Myocyte (in vitro differentiated cells): ENCODE measurements at places on chromosomes 1 and 21.

- DNase-seq: no peak
These were observed 98.2 kb downstream of the PTPN14 start for GRCh38 chr1:214453109-214453722.

- peak; percentile 2 for DNase-seq
These were observed 91.8 kb downstream of the CHD1L start for GRCh38 chr1:147334292-147334691.

GRCh38 chr1:13775916-13776315 lies 75.9 kb downstream of the PRDM2 start:
- no peak for DNase-seq

DNA sequence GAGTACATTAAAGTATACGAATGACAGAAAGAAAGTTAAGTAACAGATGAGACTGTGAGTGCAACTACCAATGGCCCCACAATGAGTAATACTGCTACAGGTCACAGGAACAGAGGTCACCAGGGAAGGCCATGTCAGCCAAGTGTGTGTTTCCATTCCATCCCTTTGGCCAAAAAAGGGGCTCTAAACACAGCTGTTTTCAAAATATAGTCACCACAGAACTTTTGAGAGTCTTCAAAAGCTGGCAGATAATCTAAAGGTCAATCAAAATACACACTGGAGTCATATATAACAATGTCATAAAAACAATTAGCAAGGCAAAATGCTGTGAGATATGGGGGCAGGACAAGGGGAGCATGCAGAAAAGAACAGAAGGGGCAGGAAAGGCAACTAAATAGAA lies 10.2 kb downstream of the USP24 start:
- DNase-seq: no peak

- DNase-seq: no peak
These were observed 68.3 kb downstream of the CAPZB start for GRCh38 chr1:19416921-19417470.

GRCh38 chr1:164263540-164263939 lies 295.4 kb upstream of the PBX1 start:
- DNase-seq: no peak

DNA sequence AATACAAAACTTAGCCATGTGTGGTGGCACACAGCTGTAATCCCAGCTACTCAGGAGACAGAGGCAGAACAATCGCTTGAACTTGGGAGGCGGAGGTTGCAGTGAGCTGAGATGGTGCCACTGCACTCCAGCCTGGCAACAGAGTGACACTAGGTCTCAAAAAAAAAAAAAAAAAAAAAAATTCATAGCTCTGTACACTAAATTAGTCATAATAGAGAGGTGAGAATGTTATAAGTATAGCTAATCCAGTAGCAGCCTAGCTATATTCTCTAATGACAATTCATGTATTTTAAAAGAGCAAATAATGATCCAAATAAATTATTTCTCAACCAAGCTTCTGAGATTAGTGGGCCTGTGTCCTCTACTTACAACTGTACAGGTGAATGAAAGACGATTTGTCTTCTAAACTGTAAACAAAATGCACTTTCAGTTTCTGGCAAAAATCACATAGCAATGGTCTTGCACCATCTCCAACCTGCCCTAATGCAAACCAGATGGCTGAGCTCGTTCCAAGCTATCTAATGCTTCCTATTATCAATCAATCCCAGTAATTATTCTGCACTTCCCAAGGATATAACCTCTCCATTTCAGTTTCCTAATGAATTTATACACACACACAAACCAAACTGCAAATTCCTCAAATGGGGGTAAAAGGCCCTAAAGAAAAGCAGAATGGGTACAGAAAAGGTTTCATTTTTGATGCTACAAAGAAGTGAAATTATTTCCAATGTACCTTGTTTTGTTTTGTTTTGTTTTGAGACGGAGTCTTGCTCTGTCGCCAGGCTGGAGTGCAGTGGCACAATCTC lies 56.5 kb downstream of the GATAD2B start:
- DNase-seq: no peak

- no peak for DNase-seq
These were observed 66.5 kb upstream of the RAB3GAP2 start for GRCh38 chr1:220338759-220339158.

GRCh38 chr1:2314803-2315673 lies 76.3 kb downstream of the MORN1 start:
- DNase-seq: peak; percentile 40

- DNase-seq: no peak
These were observed 6.9 kb downstream of the PDE4B start for GRCh38 chr1:65799601-65800000.

- DNase-seq: no peak
These were observed 56.7 kb downstream of the RIPK4 start for GRCh38 chr21:41709965-41710822.

DNA sequence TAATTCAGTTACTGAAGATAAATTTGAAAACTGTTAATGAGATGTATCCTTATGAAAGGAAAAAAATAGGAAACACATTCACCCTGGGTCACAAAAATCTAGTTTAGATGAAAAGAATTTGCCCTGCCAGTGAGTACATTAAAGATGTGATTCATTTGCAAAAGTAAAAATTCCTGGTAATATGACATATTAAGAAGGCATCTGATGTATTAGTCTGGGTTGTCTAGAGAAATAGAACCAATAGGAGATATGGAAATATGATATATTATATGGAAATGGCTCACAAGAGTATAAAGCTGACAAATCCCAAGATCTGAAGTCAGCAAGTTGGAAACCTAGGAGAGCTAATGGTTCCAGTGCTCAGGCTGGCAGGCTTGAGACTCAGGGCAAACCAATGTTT lies 153.8 kb downstream of the MRPL39 start:
- no peak for DNase-seq

DNA sequence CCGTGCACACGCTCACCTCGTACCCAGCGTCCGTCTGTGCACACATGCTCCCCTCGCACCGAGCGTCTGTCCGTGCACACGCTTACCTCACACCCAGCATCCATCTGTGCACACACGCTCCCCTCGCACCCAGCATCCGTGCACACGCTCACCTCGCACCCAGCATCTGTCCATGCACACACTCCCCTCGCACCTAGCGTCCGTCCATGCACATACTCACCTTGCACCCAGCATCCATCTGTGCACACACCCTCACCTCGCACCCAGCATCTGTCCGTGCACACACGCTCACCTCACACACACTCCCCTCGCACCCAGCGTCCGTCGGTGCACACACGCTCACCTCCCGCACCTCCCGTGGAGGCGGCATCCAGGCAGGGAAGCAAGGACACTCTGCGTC lies 24.4 kb upstream of the COL18A1 start:
- no peak for DNase-seq

- DNase-seq: no peak
These were observed 354.3 kb downstream of the TGFB2 start for GRCh38 chr1:218699421-218699820.

DNA sequence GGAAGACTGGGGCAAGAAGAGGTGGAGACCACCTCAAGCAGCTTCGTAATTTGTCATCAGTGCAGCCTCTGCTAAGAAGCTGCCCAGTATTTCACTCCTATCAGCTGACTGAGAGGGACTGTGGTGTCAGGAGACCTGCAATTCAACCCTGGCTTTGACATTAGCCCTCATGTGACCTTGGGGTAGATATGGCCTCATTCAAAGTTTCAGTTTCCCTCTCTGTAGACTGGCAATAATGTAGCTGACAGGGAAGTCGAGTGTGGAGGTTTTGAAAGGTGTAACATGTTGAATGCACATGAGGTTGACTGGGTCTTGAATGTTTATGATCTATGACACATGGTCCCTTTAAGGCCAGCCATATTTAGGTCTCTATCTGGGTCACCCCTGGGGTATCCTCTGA lies 2.2 kb upstream of the SPRR4 start:
- no peak for DNase-seq

DNA sequence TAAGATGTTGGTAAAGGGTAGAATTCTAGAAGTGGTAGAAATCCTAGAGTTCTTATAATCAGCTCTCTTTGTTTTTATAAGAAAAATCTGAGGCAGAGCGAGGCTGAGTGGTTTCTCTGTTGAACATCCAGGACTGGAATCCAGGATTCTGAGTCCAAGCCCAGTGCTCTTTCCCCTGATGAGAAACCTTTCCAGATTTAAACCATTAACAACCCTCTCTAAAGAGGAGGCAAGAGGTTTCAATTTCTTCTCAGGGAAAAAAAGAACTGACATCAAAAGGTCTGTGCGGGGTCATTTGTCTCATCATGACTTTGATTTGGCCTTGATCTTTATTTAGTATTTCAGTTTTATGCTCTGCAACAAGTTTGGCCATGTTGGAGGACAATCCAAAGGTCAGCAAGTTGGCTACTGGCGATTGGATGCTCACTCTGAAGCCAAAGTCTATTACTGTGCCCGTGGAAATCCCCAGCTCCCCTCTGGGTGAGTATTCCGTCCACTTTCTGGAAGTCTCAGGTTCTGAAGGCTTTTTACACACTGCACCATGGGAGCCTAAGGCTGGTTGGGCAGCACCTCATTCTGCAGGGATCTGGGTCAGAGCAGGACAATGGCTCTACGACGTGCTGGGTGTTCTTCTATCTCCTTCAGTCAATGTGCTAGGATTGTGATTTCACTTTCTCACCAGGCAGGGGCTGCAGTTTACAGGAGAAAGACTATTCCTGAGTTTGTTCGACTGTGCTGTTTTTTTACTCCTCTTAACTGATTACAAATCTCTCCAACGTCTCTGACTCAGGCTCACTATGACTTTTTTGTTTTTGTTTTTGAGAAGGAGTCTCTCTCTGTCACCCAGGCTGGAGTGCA lies 18.9 kb upstream of the CCT8 start:
- peak; percentile 47 for DNase-seq

DNA sequence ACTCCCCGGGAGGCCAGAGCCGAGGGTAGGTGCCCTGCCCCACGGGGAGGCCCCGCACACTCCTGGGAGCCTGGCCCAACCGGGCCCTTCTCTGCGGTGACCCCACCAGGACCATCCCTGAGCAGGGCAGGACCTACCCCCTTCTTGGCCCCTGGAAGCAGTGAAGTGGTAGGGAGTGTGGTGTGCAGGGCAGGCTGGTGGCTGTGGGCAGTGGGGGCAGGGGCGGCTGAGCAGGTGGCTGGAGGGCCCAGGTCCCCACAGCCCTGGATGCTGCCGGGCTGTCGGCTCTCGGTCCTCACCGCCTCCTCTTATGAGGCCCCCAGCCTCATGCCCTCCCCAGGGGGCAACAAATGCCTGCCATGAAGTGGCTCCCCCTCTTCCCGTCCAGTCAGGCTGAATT lies 19.5 kb downstream of the PLCH2 start:
- no peak for DNase-seq

- DNase-seq: no peak
These were observed 103.8 kb downstream of the ADSS2 start for GRCh38 chr1:244347942-244348341.

GRCh38 chr1:235736263-235736662 lies 86.7 kb upstream of the GNG4 start:
- no peak for DNase-seq

DNA sequence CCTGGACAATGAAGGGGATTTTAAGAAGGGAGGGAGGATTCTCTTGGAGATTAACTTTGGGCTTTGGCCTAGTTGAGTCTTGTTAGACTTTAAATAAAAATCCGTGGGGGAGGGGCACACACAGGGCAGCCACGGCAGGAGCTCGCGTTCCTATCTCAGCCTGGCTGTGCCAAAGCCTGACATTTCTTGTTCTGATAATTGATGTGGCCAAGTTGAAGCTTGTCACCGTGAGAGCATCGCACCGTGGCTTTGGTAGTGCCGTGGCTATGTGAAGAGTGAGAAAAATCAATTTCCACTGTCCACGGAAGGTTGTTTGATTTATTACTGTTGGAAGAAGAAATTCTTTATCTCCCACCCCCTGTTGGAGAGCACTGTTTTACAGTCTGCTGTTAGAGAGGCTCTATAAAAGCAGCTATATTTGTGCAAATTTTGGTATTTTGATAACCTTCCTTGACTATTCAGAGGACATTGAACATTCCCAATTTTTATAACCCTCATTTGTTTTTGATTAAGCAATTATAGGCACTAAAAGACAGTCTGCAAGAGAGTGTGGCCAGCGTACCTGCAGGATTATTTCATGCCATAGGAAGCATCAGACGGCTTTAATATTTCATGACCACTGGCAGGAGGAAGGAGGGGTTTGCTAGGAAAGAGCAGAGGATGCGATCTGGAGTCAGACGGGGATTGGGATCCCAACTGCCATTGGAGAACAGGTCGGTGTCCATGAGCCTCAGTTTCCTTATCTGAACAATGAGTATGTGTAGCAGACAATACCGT lies 160.7 kb downstream of the KAZN start:
- no peak for DNase-seq

- DNase-seq: peak; percentile 49
These were observed 22.4 kb upstream of the BTG2 start for GRCh38 chr1:203282720-203283542.
